Esophagus mucosa (tissue), 1 donor: ENCODE measurements at places on chromosomes 1 and 21.

DNA sequence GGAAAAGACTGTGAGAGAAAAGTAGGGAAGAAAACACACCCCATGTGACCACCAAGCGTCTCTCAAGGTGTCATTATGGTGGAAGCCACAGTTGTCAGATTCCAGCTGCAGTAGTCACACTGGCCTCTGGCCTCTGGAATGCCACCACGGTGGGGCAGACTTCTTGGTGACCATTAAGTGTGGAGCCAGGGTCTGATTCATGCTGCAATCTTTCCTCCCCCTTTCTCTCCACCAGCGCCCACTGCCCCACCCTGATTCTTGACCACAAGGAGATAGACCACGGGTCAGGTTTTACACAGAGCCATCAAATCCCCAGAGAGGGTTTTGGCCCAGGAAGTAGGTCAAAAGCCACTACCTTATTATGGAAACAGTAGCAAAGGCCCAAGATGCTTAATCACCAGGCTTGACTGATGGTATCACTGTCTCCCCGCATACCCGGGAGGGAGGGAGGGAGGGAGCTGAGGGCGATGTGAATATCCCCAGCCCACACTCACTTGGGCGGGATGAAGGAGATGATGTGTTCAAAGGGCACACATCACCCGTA, 52.7 kb upstream of the GRHL3 start:
- peak; percentile 23 for ATAC-seq

DNA sequence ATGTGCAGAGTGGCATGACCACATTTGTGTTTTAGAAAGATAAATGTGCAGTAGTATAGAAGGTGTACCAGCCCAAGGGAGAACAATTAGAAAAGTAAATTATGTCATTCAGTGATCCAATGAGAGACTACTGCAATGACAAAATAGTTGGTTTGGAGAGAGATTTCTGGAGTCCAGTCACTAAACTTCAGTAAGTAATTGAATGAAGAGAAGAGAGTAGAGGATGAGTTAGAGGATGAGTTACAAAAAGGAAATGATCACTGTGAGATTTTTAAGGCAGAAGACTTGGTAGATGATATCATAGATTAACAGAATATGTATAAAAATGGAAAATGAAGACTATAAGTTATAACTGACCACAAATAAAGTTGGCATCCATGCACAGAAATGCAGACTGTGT, 8.4 kb downstream of the CR2 start:
- ATAC-seq: no peak

GRCh38 chr21:27580276-27580675, 613.4 kb upstream of the ADAMTS5 start:
- no peak for ATAC-seq

DNA sequence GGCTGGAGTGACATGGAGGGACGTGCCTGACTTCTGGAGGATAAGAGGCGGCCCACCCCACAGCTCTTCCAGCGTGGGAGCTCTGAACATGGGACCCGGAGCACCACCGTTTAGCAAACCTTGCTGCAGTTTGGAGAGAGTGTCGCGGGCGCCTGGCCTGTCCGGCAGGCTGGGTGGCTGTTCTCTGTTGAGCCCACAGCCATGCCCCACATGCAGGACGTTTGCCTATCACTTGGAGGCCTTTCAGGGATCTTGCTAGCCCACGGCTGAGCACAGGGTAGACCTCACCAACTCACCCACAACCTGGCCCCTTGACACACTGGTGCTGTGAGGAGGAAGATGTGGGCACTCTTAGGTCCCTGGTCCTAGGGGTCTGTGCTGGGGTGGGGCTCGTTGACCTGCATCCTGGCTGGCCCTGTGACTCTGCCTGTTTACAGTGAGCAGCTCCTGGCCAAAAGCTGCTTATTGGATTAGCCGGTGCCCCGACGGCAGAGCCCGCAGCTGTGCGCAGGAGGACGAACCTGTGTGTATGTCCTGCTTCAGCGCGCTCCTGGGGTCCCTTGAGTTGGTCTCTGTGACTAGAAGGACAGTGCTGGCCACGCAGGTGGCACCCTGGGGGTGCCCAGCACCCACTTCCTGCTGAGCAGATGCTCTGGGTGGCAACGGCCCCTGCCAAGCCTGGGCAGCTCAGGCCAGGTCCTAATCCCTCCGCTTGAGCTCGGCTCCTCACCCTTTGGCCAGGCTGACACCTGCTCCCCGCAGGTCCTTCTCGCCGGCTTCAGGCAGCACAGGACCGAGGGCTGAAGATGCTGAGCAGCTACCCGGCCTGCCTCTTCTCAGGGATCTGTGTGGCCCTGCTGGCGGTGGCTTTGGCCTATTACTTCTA, 72.4 kb upstream of the TRAPPC10 start:
- ATAC-seq: no peak

GRCh38 chr1:90208949-90209348, 214.0 kb downstream of the ZNF326 start:
- no peak for ATAC-seq

DNA sequence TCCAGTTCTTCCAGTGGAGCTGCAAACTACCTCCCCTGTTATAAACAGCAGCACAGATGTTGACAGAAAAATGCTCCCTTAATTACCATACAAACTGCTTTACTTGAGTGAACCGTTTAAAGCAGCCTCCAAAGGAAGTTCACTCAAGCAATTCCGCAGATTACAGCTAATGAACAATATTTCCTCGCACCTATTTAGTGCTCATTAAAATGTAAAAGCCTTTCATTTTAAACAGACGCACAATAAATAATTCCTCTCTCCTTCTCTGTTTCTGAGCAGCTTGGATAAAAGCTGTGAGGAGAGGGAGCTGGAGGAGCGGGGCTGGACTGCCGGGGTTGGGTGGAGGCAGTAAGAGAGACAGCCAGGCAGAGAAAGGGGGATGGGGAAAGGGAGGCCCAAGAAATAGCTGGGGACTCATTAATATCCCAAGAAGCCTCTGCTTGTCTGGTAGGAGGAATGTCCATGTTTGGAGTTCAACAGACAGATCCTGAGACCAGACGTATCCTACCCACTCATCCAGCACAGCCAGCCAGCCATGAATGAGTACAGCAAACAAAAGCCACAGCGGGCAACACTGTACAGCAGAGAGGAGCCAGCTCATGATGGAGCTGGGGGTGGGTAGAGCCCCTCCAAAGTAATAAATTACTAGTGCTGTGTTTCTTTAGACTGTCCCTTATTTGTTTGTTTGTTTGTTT, 227.7 kb downstream of the GPATCH2 start:
- ATAC-seq: no peak

- no peak for ATAC-seq
Measured at GRCh38 chr21:33978585-33978984, 63.0 kb upstream of the ATP5PO start.

DNA sequence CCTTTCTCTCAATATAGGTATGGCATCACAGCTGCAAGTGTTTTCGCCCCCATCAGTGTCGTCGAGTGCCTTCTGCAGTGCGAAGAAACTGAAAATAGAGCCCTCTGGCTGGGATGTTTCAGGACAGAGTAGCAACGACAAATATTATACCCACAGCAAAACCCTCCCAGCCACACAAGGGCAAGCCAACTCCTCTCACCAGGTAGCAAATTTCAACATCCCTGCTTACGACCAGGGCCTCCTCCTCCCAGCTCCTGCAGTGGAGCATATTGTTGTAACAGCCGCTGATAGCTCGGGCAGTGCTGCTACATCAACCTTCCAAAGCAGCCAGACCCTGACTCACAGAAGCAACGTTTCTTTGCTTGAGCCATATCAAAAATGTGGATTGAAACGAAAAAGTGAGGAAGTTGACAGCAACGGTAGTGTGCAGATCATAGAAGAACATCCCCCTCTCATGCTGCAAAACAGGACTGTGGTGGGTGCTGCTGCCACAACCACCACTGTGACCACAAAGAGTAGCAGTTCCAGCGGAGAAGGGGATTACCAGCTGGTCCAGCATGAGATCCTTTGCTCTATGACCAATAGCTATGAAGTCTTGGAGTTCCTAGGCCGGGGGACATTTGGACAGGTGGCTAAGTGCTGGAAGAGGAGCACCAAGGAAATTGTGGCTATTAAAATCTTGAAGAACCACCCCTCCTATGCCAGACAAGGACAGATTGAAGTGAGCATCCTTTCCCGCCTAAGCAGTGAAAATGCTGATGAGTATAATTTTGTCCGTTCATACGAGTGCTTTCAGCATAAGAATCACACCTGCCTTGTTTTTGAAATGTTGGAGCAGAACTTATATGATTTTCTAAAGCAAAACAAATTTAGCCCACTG, 11.5 kb downstream of the HIPK1 start:
- ATAC-seq: no peak

- ATAC-seq: no peak
Measured at GRCh38 chr1:4010814-4011605, 110.9 kb upstream of the C1orf174 start.

- no peak for ATAC-seq
Measured at GRCh38 chr1:15384301-15384901, 25.3 kb upstream of the EFHD2 start.

- no peak for ATAC-seq
Measured at GRCh38 chr1:65509912-65510680, 89.6 kb downstream of the LEPR start.

DNA sequence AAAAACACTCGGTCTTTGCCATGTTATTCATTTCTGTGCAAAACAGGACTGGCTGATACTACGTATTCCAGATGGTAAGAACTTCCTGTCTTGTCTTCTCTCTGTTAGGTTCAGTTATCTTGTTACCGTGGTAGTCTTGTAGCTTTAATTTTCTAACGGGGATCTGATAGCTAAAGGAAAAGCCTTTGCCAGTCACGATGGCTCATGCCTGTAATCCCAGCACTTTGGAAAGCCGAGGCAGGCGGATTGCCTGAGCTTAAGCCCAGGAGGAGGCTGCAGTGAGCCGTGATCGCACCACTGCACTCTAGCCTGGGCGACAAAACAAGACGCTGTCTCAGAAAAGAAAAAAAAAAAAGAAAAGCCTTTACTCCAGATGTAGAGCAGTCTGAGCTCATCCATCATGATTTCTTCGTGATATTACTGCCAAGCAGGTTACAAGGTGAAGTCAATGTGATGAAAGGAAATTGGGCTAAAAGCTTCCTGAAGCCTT, 11.1 kb upstream of the MSTO1 start:
- ATAC-seq: no peak

- ATAC-seq: peak; percentile 79
Measured at GRCh38 chr1:116990612-116991151, 10.9 kb upstream of the CD101 start.

DNA sequence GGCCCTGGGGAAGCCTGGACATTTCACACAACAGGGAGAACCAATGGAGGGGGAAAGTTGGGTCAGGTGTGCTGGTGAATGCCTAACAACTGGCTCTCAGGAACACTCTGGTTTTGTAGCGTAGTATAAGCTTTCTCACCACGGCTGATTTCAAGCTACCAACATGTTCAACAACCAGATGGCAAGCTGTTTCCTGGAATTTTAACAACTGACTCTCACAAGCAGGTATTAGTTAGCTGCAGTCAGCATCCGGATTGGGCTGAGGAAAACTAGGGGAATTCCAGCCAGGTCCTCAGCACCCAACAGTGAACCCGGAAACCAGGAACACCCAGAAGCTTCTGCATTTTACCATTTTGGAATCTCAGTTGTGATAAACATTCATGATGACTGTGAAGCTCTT, 162.3 kb upstream of the CAMK1G start:
- peak; percentile 51 for ATAC-seq

GRCh38 chr1:184820956-184821355, 66.3 kb upstream of the EDEM3 start:
- ATAC-seq: no peak

- ATAC-seq: no peak
Measured at GRCh38 chr1:248850536-248851251, 8.2 kb downstream of the ZNF692 start.
